ENCODE measurements at places on chromosomes 6 and 20.

GRCh38 chr6:153564803-153565202, 433.7 kb upstream of the RGS17 start:
- DNase-seq: no peak

GRCh38 chr6:74942130-74942529, 263.7 kb downstream of the COL12A1 start:
- no peak for DNase-seq

GRCh38 chr6:150363733-150364132, 5.1 kb upstream of the IYD start:
- DNase-seq: no peak

- no peak for DNase-seq
Measured at GRCh38 chr20:62657956-62658355, 15.7 kb downstream of the SLCO4A1 start.

- DNase-seq: no peak
Measured at GRCh38 chr20:36167902-36168503, 13.5 kb downstream of the EPB41L1 start.

GRCh38 chr20:43857932-43858331, 56.7 kb upstream of the TOX2 start:
- DNase-seq: no peak

GRCh38 chr6:52635049-52635577, 35.8 kb upstream of the TMEM14A start:
- no peak for DNase-seq

DNA sequence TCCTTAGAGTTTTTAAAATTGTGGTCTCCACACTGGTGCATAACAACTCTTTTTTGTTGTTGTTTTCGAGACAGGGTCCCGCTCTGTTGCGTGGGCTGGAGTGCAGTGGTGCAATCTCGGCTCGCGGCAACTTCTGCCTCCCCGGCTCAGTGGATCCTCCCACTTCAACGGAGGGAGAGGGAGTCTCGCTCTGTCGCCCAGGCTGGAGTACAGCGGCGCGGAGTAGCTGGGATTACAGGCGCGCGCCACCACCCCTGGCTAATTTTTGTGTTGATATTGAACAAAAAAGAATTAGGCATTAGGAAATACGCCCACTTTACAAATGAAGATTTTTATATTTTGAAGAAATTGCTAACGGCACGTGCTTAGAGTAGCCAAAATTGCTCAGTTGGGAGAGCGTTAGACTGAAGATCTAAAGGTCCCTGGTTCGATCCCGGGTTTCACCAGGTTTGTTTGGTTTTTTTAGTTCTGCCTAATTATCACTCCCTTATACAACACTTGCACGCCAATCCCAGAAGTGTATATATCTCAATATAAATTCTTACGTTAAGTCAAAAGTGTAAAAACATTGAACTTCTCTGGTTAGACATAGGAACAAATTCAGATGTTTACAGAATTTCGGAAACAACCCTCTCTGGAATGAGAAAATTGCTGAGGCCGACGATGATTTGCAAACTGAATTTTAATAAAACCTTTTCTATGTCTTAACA, 159.6 kb downstream of the TRIM27 start:
- DNase-seq: no peak

GRCh38 chr6:31170600-31170881, at the start of gene POU5F1:
TSS of gene POU5F1 (minus strand) at chr6:31170682. CDS start at chr6:31170620, 62 bp downstream.
- DNase-seq: no peak

- DNase-seq: no peak
Measured at GRCh38 chr6:157967486-157967885, 14.2 kb upstream of the SYNJ2 start.

DNA sequence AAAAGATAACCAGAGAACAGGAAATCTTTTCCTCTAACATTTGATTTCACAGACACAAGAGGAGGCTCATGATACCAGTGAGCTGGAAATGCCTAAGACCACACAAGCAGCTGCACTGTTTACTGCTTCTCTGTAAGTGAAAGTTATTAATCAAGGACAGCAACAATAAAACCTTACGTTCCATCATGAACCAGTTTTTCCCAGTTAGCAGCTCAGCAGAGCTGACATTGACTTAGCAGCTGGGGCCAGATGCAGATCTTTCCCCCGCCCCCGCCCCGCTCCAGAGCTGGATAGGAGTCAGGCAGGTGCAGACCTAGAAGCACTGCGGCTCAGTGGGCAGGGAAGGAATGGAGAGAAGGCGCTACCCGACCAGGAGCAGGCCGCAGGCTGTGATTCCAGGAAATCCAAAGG, 275.2 kb downstream of the GMDS start:
- no peak for DNase-seq

DNA sequence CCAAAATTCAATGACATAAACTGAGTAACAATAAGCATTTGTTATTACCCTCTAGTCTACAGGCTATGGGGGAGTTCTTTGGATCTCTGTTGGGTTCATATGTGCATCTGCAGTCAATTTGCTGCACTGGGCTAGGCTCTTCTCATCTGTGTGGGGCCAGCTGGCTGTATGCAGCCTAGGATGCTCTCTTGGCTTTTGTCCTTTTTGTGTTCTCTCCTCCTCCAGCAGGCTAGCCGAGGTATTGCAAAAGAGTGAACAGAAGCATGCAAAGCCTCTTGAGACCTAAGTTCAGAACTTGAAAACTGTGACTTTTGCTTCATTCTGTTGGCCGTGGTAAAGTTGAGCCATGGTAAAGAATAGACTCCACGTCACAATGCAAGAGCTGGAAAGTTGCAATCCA, 62.8 kb upstream of the FOXO3 start:
- peak; percentile 43 for DNase-seq

- no peak for DNase-seq
Measured at GRCh38 chr20:52410731-52411234, 219.2 kb upstream of the ZFP64 start.

DNA sequence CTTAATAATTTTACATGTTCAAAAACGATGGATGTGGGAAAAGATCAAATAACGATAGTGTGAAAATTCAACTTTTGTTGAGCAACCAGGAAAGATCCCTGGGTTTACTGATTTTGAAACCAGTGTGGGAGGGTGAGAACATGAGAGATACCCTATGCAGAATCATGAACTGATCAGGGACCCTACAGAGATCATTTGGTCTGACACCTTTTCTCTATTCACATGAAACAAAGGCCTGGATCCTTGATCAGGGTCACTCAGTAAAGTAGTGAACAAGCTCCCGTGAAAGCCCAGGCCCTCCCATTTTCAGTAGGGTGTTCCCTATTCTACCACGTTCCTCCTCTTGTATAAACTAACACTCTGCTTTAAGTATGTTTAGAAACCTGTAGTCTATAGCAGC, 60.5 kb upstream of the DUSP22 start:
- no peak for DNase-seq

DNA sequence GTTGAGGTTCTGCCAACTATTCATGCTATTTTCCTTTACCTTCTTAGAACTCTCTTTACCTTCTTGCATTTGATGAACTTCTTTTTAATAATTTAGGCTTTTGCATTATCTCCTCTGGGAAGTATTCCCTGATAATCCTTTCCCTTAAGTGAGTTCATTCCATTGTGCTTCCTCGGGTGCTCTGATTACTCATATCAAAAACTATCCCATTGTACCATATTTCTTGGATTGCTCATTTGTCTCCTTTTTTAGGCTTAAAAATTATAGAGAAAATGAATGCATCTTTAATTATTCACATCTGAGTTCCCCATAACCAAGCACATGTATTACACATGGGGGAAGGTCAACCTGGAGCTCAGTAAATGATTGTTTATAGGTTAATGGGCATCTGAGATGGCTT, 2.5 kb downstream of the CALHM4 start:
- no peak for DNase-seq

DNA sequence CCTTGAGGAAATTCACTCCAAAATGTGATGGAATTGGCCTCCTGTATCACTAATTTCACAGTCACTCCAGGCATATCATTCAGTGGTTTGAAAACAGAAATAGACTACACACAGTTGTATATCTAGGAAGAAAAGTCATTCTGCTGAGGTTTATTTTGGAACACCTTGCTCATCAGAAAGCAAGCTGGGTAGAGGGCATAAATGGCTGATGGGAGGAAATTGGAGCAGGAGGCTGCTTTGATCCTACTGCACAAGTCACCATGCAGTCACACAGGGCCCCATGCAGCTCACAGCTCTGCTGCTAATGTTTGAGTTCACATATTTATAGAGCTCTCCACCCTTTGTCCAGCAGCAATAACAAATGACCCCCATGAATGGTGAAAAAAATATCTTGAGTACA, 12.3 kb downstream of the NHLRC1 start:
- no peak for DNase-seq

- no peak for DNase-seq
Measured at GRCh38 chr6:4983322-4983721, 20.5 kb downstream of the RPP40 start.

DNA sequence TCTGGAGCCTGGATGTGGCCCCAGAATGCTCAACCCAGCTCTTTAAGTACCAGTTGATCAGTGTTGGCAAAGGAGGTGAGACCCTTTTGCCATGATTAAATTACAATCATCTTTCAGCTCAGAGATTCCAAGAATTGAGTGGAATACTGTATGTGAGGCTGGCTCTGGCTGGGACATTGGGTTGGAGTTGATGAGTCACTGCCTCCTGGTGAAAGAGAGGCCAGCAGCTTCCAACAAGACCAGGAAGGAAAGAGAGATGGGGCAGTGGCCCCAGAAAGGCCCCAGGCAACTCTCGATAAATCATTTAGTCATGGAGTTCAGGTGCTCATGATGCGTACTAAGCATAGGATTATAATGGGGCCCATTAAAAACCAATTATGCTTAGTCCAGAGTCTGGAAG, 2.1 kb downstream of the TGM6 start:
- no peak for DNase-seq

DNA sequence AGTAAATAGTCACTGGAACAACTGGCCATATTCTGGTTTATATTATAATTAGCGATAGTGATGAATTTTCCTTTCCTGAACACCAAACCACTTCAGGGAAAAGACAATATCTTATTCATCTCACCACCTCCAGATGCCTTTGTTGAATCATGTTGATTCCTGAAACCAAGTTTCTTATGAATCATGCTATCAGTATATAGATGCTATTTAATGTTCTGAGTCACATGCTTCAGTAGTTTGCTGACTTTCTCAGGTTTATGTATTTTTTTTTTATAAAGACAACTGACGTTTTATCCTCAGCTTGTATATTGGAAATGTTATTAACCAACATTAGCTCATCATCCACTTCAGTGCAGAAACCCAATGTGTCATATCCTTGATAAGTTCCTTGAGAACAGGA, 710.2 kb upstream of the POU3F2 start:
- no peak for DNase-seq

DNA sequence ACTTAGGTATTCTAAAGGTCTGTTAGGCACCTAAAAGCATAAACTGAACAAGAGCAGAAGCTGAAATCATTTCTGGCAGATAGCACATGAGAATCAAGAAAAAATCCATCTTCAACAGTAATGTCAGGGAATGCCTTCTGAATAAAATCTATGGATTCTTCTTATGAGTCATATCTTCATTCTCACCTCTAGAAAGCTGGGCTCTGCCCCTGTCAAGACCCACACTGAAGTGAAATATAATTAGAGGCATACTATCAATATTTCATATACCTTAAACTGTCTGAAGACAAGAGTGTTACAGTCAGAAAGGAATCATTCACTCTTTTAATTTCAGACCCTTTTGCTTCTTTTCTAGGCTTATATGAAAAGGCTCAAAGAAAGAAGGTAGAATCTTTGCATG, 485.8 kb upstream of the PTCHD4 start:
- DNase-seq: no peak

DNA sequence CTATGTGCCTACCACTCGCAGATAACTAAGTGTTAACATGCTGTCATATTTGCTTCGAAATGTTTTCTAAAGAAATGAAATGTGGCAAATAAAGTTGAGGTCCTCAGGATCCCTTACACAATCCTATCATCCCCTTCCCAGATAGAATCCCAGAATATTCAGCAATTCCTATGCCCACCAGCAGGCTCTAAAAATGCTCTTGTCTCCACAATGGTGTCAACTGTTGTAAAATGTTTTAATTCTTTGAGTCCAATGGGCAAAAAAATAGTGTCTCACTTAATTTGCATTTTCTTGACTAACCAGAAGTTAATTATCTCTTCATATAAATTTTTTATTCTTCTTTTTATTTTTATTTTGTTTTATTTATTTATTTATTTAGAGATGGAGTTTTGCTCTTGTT, 103.9 kb upstream of the MAP7 start:
- no peak for DNase-seq

DNA sequence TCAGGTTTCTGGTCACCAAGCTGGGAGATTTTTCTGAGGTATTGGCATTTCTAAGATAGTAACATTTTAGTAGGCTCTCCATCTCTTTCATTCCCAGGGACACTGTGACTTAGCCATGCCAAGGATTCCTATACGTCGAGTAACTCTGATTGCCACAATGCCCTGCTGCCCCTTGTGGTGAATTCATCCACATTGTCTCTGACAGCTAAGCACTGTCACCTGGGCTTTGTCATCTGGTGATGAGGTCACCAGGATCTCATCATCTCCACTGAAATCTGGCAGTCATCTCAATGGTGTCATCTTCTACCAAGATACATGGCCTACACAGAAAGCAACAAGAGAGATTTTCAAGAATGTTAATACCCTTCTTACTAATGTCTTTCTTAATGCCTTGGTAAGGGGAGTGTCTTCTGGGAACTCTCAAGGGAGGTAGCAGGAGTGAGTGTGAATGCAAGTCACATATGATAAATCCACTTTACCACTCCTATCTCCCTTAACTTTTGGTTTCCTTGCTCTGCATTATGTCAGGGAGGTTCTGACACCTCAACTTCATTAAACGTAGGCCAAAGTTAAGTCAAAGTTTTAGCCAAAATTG, 246.7 kb downstream of the CD109 start:
- no peak for DNase-seq

DNA sequence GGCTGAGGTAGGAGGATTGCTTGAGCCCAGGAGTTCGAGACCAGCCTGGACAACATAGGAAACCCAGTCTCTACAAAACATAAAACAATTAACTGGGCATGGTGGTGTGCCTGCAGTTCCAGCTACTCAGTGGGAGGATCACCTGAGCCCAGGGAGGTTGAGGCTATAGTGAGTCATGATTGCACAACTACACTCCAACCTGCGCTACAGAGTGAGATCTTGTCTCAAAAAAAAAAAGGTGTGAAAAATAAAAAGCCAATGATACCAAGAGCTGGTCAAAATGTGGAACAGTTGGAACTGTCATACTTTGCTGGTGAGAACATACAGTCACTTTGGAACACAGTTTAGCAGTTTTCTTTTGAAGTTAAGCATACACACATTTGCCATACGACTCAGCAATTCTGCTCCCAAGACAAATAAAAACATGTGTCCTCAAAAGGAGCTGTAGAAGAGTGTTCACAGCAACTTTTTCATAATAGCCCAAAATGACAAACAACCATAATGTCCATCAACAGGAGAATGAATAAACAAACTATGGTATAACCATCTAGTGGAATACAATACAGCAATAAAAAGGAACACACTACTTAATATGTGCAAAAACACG, 21.6 kb upstream of the FKBP5 start:
- DNase-seq: no peak

Data from activated naive CD4-positive, alpha-beta T cell treated with anti-CD3 and anti-CD28 coated beads, Interleukin-2, amount 10 ng/mL, durations not matched to agents 7 days and 5 days (primary cell).